ENCODE measurements at places on chromosomes 7 and 10. TPM values are rescaled to one million over a fixed set of nuclear protein-coding genes. Genes with fewer than 3 reads are reported as not detected.
A peak's percentile ranks its signal among the peaks of the same experiment; 100 is the strongest.

- DNase-seq, result no peak
Observed at GRCh38 chr10:71667387-71667752, 52.2 kb downstream of the C10orf105 start.

GRCh38 chr7:74094224-74095101, 10.9 kb downstream of the LIMK1 start:
- no peak for DNase-seq

DNA sequence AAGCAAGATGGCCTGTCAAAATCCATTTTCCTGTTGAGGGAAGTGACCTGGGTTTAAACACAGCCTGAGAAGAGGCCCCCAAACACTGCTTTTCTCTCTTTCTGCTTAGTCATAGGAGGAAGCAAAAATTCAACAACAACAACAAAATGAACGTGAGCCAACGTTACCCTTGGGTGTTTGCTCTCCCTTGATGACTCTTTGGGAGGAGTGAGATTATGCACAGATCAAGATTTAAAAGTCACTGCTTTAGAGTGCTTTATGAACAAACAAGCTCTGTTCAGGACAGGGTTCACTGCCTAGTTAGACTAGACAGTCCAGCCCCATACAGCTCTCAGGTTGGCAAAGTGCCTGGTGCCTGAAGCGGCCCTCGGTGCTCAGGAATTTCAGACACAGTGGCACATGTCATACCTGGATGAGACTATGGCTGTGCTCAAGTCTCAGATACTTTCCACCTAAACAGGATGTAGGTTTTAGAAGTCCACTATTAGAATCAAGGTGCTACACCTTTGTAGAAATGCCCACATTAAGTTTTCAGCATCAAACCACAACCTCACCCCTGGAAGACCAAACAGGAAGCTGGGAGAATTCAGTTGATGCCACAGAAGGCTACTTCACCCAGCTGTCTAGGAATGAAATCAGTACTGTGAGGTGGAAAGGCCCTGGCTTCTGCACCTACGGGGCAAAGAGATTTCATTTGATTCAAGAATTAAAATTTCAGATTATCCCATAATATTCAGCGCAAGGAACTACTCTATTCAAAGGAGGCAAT, 38.7 kb downstream of the DENND11 start:
- DNase-seq, result peak; percentile 75

DNA sequence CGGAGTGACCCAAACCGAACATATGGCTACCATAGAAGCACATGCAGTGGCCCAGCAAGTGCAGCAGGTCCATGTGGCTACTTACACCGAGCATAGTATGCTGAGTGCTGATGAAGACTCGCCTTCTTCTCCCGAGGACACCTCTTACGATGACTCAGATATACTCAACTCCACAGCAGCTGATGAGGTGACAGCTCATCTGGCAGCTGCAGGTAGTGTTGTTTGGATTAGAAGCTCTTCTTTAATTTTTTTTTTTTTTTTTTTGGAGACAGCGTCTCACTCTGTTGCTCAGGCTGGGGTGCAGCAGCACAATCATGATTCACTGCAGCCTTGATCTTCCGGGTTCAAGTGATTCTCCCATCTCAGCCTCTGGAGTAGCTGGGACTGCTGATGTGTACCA, 45.8 kb downstream of the NRF1 start:
- no peak for DNase-seq

GRCh38 chr7:133836666-133837065, 290.5 kb upstream of the LRGUK start:
- DNase-seq, result no peak

SLC26A3 gene
- total RNA-seq, result 0.93 TPM

ANKRD7 gene
- not detected for total RNA-seq

Measured in left lobe of liver (tissue), 2 donors.